CD8-positive, alpha-beta memory T cell (primary cell): ENCODE measurements at places on chromosomes 4 and X. TPM values are rescaled to one million over a fixed set of nuclear protein-coding genes. Genes with fewer than 3 reads are reported as not detected.
A peak's percentile ranks its signal among the peaks of the same experiment; 100 is the strongest.

SATL1 gene
- total RNA-seq: not detected

DNA sequence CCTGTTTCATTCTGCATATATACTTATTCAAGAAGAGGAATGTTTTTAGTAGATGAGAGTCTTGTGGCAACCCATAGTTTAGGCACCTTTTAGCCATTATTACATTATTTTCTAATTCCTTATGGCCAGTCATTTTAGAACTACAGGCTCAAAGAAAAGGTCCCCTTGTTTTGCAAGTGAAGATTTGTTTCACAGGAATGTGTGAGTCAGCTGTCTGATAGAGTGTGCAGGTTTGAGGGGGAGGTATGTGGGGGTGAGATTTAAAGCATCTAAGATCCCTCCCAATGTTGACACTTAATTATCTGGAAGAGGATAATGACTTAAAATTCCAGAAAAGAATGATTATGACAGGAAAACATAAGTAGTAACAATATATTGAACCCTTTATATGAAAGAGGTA, 495.6 kb downstream of the KCNIP4 start:
- H3K36me3 ChIP-seq: no peaks in the 10 kb centered on the region
- no peak overlapping the region for H3K4me3 ChIP-seq
- no peaks in the 10 kb centered on the region for H3K4me1 ChIP-seq
- H3K27me3 ChIP-seq: no peaks in the 10 kb centered on the region
- DNase-seq: no peak

DNA sequence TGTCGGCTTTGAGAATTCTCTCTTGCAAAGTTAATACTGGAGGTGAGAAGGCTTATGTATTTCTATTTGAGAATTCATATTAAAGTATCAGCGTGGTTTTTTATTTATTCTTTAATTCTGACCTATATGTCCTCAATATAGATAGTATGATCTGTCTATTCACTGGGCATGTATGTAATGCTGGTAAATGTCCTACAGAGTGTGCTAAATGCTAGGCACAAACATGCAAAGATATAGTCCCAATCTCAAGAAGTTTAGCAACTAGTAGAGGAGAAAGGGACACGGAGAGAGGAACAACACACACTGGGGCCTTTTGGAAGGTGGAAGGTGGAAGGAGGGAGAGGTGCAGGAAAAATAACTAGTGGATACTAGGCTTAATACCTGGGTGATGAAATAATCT, 11.0 kb upstream of the BMPR1B start:
- DNase-seq: no peak
- H3K4me3 ChIP-seq: no peak overlapping the region
- no peaks in the 10 kb centered on the region for H3K36me3 ChIP-seq
- H3K27me3 ChIP-seq: no peaks in the 10 kb centered on the region
- H3K27ac ChIP-seq: no peak overlapping the region
- no peaks in the 10 kb centered on the region for H3K4me1 ChIP-seq

- no peaks in the 10 kb centered on the region for H3K4me1 ChIP-seq
- no peak overlapping the region for H3K4me3 ChIP-seq
- no peaks in the 10 kb centered on the region for H3K36me3 ChIP-seq
- no peak for DNase-seq
- H3K27me3 ChIP-seq: no peaks in the 10 kb centered on the region
Observed at GRCh38 chr4:72522440-72522839, 46.6 kb downstream of the ADAMTS3 start.

DNA sequence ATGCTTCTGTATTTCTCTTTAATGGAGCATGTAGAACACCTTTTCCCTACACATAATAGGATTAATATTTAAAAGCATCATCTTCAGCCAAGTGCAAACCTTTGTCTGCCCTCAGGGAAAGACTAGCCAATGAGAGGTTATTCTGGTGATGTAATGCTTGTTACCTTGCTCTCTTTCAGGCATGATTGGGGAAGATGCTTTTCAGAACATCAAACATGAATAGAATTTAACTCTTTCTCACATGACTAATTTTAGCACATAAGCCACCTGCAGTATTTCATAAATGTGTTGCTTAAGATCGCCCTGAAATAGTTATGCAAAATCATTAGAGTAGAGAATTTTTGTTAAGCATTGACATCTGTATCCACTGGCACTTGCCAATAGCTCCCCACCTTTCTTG, 10.7 kb upstream of the EPGN start:
- no peak for DNase-seq
- H3K36me3 ChIP-seq: no peaks in the 10 kb centered on the region
- no peaks in the 10 kb centered on the region for H3K27me3 ChIP-seq
- H3K4me1 ChIP-seq: no peaks in the 10 kb centered on the region
- H3K27ac ChIP-seq: no peak overlapping the region

- no peaks in the 10 kb centered on the region for H3K27me3 ChIP-seq
- DNase-seq: no peak
- no peaks in the 10 kb centered on the region for H3K36me3 ChIP-seq
- H3K4me1 ChIP-seq: no peaks in the 10 kb centered on the region
- no peak overlapping the region for H3K27ac ChIP-seq
- no peak overlapping the region for H3K4me3 ChIP-seq
Observed at GRCh38 chr4:158302076-158302866, 92.0 kb downstream of the TMEM144 start.

DNA sequence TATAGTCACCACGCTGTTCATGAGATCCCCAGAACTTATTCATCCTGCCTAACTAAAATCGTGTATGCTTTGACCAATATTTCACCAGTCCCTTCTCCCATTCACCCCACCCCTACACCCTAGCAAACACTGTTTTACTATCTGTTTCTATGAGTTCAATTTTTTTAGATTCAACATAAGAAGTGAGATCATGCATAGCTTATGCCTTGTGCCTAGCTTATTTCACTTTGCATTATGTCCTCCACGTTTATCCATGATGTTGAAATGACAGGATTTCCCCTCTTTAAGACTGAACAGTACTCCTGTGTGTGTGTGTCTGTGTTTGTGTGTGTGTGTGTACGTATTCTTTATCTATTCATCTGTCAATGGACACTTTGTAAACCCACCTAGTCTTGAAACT, 16.8 kb downstream of the ANXA5 start:
- no peaks in the 10 kb centered on the region for H3K4me1 ChIP-seq
- no peak for DNase-seq
- H3K27ac ChIP-seq: no peak overlapping the region
- no peak overlapping the region for H3K4me3 ChIP-seq
- no peaks in the 10 kb centered on the region for H3K27me3 ChIP-seq

DNA sequence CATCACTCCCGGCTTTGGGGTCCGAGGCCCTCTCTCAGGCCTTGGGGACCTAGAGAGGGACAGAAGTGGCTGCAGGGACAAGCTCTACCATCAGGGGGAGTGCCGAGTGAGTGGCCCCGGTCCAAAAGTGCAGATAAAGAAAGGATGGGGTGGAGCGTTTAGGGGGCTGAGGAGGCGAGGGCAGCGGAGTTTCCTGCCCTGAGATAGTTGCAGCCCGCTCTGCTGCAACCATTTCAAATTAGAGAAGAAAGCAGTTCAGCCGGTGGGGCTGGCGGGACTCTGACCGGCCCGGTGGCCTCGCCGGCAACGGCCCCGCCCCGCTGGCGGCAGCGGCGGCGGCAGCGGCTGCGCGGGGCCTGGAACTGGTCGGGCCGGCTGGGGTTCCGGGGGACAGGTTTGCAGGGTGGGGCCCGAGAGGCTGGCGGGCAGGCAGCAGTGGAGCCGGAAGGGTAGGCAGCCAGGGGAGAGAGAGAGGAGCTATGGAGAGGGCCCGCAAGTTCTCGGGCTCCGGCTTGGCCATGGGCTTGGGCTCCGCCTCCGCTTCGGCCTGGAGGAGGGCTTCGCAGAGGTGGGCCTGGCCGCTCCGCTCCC, 7.6 kb downstream of the DLG3 start:
- no peak overlapping the region for H3K27ac ChIP-seq
- peaks cover 13% of the 10 kb centered on the region for H3K4me1 ChIP-seq
- peak; percentile 34 for DNase-seq
- H3K36me3 ChIP-seq: no peaks in the 10 kb centered on the region
- peak overlapping the region; percentile 47 for H3K4me3 ChIP-seq
